Naive B cell (primary cell): ENCODE measurements at places on chromosomes 11 and 22.

GRCh38 chr22:19121631-19122142 lies 525 bp downstream of the DGCR2 start:
- DNase-seq = peak; percentile 27

DNA sequence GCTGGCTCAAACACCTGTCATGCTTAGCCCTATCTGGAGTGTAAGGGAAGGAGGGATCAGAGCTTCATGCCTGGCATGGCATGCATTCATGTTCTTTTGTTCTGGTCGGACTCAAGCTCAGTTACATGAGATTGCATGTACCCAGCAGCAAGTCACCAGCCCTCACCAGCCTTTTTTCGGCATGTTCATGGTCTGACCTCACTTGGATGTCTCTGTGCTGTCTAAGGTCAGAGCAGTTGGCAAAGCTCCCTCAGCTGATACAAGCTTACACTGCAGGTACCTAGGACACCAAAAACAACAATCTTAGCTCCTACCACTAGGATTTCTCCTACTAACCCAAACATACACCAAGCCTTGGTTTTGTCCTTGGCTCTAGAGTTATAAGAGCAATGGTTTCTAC lies 152.6 kb downstream of the BARX2 start:
- no peak for DNase-seq

GRCh38 chr22:25119609-25120008 lies 80.0 kb upstream of the CRYBB3 start:
- DNase-seq = no peak

DNA sequence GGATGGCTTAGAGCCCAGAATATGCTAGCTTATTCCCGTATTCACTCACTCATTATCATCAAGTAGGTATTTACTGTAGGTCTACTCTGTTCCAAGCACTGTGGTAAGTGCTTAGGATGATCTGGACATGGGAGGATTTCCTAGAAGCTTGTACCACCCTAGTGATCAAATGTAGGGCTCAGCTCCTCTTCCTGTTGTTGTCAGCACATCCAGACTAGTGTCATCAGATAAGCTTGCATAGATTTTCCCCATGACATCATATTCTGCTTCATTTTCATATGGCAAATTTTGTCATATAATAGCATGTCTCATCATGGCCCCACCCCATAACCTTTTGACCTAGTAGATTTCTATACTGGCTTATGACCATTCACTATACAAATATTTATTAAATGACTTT lies 19.3 kb upstream of the NUCB2 start:
- no peak for DNase-seq

DNA sequence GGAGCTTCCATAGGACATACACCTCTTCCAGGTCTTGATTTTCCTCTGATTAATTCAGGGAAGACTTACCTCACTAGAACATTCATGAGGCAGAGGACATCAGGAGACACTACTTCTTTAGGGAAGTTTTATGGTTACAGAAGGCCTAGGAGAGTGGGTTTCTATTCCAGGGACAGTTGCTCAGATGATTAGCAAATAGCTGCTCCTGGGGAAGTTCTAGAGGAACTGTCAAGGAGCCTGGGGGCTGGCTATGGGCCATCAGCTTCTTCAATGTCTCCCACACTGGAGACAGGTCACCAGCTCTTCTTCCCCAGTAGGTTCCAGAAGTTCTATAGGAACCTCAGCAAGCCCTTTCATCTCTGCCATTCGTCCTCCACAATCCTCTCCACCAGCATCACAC lies 11.5 kb upstream of the OR10A5 start:
- no peak for DNase-seq

DNA sequence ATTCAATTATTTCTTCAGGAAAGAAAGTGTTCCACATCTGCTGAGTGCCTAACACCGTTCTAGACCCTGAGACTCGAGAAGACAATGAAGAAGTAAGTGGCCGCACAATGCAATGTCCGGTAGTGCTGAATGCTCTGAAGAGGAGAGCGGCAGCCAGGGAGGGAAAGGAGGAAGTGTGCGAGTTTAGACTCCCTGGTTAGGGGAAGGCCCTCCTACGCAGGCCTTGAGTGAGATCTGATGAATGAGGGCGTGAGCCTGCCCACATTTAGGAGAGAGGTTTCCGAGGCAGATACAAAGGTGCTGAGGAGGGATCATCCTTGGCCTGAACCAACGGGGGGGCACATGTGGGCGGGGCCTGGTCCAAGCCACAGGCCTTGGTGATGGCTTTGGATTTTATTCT lies 558.6 kb downstream of the NTM start:
- no peak for DNase-seq

GRCh38 chr22:50507421-50507990 lies at the start of gene LMF2:
Gene LMF2 (minus strand): TSS chr22:50507702. CDS start chr22:50507675, 27 bp downstream.
- DNase-seq = peak; percentile 87

GRCh38 chr22:47168900-47169800 lies 406.7 kb downstream of the TBC1D22A start:
- DNase-seq = no peak

DNA sequence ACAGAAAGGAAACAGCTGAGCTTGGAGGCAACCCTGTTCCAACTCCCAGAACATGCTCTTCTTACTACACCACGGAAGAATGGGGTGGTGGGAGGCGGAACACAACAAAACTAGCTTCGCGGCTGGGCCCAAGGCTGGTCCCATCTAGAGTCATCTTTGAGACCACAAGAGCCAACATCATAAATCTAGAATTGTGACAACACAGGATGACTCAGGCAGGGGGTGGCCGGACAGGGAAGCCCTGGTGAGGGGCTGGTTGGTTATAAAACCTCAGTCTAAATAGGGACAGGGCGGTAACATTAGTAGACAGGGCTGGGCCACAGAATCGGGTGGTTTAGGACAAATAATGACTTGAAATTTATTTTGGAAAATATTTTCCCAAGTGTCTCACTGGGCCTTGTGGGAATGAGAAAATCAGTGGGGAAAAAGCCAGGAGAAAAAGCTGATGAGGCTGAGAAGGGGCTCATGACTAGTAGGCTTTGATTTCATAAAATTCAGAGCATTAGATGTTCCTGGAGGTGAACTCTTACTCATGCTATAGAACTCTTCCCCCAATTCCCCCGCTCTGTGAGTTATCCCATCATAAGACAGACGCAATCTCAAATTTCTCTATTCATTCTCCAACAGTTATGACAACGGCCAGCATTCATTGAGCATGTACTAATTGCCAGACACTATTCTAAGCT lies 151.8 kb upstream of the TIMP3 start:
- DNase-seq = no peak

GRCh38 chr11:119774172-119774763 lies 45.3 kb upstream of the NECTIN1 start:
- no peak for DNase-seq

DNA sequence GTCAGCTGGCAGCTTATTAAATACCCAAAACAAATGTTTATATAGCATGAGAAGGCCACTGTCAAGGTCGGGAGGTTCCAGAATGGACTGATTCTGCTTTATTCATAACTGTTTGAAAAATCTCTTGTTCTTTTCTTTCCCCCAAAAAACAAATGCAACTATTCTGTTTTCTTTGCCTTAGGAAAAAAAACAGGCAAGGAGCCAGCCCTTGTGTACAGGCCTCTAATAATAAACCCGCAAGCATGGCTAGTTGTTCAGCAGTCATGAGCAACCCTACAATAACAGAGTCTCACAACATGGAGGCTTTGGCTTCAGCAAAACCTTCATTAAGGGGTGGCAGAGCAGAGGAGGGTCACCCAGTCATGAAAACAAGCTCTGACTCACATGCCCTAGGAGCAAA lies 191.7 kb downstream of the KIRREL3 start:
- DNase-seq = no peak

GRCh38 chr11:74007691-74008372 lies 1.1 kb downstream of the UCP3 start:
- DNase-seq = no peak

DNA sequence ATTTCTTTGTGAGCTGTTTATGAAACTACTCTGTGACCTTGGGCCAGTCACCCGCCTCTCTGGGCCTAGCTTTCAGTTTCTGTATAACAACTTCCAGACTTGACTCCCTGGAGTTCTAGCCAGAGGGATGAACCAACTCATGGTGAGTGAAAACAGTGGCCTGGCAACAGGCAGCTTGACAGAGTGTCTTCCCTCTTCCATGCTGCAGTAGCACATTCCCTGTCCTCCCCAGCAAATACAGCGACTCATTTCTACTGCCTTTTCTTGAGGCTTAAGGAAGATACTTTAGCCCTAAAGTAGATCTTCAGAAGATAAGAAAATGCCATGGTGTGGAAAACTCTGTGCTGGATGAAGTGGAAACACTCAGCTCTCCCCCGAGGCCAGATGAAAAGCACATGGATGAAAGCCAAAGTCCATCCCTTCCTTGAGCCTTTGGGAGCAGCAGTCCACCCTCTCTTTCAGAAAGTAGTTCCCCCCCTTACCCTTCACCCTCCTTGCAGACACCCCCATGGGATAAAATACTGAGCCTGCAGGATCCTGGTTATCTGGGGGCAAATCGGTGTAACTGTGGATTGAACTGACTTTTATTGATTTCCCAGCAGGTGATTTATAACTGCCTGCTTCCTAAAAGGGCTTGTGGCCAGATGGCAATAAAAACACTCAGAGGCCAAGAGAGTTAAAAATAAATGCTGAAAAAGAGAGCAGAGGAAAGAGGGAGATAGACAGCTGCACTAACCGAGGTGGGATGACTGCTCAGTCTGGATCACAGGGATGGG lies 24.1 kb downstream of the IRAG1 start:
- DNase-seq = no peak

- DNase-seq = no peak
Observed at GRCh38 chr11:120182790-120183491, 27.9 kb upstream of the OAF start.

- no peak for DNase-seq
Observed at GRCh38 chr11:95544095-95544856, 245.3 kb downstream of the FAM76B start.

DNA sequence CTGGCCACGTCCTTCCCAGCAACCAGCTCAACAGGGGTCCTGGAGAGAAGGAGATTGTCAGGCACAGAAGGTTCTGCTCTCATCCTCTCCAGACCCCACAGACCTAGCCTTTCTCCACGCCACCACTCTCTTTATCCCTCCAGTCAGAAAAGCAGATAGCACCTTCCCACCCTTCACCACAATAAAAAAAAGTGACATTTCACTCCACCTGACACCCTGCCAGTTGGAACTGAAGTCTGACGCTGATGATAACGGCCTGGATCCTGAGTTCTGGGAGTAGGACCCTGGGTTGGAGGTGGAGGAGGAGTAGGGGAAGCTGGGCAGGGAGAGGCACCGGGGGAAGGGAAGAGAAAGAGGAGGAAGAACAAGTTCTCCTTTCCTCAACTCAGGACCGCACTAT lies 127.5 kb upstream of the ANO1 start:
- no peak for DNase-seq

DNA sequence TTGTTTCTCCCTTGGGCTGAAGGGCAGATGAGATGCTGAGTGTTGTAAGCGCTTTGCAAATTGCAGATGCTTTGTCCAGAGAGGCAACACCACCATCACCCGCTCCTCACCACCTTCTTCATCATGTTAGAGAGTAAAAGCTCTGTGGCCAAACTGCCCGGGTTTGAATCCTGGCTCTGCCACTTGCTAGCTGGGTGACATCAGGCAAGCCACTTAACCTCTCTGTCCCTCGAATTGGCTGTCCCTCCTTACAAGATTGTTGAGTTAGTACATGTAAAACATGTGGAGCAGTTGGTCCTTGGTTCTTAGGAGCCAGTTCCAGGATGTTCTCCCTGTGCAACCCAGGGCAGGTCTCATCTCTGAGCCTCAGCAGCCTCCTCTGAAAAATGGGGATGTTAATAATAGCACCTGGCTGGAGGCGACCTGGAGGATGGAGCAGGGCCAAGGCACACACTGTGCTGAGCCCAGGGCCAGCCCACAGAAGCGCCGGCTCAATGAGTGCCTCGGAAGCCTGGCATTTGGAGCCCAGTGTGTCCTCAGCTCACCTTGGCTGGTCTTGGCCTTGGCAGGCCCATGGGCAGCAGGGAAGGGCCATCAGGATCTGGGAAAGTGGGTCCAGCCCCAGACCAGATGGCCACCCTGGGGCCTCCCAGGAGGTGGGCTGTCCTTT lies 10.5 kb downstream of the C11orf86 start:
- no peak for DNase-seq

DNA sequence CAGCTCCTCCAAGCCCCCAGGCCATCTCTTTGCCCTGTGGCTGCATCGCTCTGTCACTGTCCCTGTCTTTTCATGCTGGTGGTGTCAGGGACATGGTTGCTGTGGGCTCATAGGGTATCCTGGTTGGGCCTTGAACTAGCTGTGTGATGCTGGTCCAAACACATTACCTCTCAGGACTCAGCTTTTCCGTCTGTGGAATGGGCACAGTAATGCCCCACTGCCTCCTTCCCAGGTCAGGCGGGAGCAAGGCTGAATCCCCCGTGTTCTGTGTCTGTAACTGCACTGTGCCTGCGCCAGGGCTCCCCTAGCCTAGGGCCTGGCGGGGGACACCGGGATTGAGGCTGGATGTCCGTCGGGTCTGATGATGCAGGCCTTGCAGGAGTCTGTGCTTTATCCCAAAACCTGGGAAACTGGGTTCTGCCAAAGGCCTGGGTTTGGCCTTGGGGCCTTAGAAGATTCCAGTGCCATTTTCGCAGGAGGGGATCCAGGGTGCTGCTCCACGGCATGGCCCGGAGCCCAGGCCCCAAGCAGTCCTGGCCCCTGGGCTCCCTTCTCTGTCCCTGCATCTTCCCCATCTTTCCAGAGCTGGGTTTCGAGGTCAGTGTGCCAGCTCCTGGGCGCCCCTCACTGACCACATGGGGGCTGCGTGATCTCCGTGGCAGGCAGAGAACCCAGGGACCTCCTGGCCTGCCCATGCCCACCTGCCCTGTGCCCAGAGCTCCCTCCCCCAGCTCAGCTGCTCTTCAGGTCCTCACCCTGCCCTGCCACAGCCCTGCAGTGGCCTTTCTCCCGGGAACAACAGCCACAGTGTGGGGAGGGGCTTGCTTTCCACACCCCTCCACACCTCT lies 32.7 kb upstream of the CELSR1 start:
- DNase-seq = no peak

DNA sequence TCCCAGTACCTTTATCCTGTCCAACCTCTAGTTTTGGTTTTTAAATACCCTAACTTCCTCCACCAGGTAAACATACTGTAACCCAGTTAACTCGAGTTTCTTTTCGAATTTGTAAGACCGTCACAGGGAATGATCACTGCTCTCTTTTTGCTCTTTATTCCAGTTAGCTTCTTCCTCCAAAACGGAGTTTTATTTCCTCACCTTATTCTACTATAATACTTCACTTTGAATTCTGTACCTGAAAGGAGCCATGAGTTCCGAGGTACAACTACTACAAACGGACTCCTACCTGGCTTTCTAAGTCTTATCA lies 1.4 kb downstream of the NUP98 start:
- no peak for DNase-seq
